ENCODE measurements at places on chromosomes 1 and 21.

DNA sequence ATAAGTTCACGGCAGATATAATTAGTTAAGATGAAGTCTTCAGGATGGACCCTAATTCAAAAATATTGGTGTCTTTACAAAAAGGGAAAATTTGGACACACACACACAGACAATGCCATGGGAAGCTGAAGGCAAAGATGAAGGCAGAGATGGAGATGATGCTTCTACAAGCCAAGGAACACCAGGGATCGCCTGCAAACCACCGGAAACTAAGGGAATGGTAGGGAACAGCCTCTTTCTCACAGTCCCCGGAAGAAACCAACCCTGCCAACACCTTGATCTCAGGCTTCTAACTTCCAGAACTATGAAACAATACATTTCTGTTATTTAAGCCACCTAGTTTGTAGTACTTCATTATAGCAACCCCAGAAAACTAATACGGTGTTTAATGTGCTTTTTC lies 15.1 kb upstream of the SERTAD4 start:
- no peak for DNase-seq

- DNase-seq, result peak; percentile 61
Observed at GRCh38 chr1:1348420-1349255, 580 bp downstream of the DVL1 start.

- peak; percentile 9 for DNase-seq
Observed at GRCh38 chr1:186681121-186681520, 898 bp upstream of the PTGS2 start.

- no peak for DNase-seq
Observed at GRCh38 chr1:229752679-229753078, 126.6 kb downstream of the URB2 start.

GRCh38 chr1:200366577-200367253 lies 43.1 kb downstream of the ZNF281 start:
- no peak for DNase-seq

- peak; percentile 21 for DNase-seq
Observed at GRCh38 chr1:154943649-154944400, 7.3 kb upstream of the PMVK start.

DNA sequence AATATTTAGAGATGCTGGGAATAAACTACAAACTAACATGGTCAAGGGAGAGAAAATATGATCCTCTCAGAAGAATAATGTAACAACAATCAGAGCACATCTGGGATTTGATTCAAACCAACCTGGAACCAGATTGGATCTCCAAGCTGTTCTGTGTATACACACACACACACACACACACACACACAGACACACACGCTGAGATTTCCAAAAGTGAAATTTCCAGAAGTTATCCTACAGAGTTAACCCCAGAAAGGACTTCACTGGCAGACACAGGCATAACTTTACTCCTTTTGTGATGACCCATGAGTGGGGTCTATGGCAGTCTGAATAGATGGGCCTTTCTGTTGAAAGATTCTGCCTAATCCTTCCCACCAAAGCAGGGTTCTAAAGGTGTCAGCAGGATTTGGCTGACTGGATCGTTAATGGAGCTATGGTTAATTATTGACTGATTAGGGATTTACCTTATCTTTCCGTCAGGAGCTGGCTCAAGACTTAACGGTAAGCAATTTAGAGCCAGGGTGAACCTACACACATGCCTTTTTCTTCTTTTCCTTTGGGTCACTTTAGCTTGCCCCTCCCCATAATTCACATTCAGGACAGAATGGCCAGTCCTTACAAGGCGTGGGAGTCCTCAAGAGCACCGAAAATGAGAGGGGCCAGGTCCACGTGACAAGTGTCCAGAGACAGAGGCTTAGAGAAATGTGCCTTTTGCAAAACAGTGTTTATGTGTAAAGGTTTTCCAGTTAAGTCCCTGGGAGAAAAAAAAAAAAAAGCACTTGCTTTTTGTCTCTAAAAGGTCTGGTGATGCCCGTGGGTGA lies 10.9 kb upstream of the PROX1 start:
- no peak for DNase-seq

DNA sequence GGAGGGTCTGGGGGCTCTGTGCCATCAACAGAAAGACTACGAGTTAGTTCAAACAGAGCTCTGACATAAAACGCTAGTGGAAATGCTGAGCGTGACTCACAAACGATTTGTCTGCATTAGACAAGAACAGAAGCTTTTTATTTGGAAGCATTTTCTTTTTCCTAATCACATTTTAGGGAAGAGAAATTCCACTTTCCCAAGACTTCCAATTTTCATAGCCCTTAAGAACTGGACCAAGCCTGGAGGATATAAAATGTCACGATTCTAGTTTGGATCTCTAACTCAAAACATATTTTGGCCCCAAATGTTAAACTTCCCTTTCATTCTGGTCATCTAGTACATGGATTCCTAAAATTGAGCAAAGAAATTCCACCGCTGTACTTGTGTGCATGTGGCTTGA lies 320.0 kb downstream of the PCP4 start:
- DNase-seq, result no peak

GRCh38 chr1:102174259-102174863 lies 177.6 kb upstream of the OLFM3 start:
- DNase-seq, result no peak

- peak; percentile 32 for DNase-seq
Observed at GRCh38 chr21:35614396-35614921, 445.9 kb downstream of the SETD4 start.

GRCh38 chr1:163300568-163300967 lies 21.2 kb upstream of the NUF2 start:
- DNase-seq, result no peak

DNA sequence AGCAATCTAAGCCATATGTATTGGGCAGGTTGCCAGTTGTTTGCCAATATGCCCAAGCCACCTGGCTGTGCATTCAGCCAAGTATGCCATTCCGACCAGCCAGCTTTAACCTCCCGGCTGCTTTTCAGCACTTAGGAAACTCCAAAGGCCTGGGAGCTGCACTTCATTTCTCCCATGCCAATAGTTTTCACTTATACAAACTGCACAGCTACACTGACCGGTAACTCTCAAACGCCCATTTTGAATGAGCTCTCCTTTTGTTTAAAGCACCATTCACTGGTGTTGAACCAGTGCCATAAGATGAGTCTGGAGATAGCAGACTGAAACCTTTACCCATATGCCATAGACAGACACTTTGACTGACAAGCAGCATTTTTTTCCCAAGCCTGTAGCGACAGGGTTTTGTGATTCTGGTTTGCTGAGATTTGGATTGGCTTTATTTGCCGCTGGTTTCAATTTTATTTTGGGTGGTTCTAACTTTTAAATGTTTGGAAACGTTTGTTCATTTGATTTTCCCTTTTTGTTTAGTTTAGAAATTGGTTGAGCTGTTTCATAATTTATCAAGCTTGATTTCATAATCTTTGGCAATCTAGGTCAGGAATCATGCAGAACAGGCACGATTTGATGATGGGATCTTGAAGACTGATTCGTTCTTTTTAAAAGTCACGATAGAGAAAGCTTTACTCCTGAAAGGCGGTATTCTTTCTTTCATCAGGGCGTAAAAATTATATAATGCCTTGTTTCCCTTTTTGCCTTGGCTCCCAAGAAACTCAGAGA lies 144.6 kb downstream of the NFIA start:
- no peak for DNase-seq

DNA sequence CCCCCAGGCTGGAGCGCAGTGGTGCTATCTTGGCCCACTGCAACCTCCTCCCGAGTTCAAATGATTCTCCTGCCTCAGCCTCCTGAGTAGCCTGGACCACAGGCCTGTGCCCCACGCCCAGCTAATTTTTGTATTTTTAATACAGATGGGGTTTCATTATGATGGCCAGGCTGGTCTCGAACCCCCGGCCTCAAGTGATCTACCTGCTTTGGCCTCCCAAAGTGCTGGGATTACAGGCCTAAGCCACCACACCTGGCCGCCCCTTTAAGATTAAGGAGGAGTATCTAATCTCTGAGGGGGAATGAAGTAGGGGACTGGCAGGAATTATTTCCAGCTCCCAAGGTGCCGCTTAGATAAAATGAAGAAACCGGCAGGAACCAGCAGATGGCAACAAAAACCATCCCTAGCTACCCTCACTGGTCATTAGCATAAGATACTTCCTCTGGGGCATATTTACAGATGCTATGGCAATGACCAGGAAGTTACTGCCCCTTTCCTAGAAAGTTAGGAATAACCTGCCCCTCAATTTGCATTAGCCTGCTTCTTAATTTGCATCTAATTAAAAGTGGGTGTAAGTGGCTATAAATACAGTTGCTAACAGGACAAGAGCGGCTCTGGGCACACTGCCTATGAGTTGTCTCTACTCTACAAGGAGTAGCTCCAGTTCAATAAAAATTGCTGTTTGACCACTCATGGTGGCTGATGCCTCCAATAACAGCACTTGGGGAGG lies 7.1 kb upstream of the NSUN4 start:
- DNase-seq, result peak; percentile 38

- DNase-seq, result peak; percentile 75
Observed at GRCh38 chr1:66416295-66416694, 117.7 kb upstream of the SGIP1 start.

GRCh38 chr1:108038653-108039236 lies 73.8 kb upstream of the VAV3 start:
- no peak for DNase-seq

DNA sequence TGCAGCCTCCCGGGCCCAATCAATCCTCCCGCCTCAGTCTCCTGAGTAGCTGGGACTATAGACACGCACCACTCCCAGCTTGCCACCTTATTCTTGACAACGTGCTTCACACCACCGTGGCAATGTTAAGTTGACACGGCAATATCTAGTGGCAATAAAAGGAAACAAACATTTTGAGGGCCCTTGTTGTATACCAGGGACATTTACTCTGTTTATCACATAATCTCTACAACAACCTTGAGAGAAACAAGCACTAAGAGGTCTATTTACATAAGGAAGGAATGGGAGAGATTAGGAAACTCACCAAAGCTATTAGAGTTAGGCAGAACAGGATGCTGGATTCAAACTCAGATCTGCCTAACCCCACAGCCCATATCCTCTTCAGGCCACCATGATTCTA lies 3.1 kb downstream of the KLHDC8A start:
- DNase-seq, result no peak

- DNase-seq, result no peak
Observed at GRCh38 chr1:36415661-36416326, 18.1 kb upstream of the LSM10 start.

DNA sequence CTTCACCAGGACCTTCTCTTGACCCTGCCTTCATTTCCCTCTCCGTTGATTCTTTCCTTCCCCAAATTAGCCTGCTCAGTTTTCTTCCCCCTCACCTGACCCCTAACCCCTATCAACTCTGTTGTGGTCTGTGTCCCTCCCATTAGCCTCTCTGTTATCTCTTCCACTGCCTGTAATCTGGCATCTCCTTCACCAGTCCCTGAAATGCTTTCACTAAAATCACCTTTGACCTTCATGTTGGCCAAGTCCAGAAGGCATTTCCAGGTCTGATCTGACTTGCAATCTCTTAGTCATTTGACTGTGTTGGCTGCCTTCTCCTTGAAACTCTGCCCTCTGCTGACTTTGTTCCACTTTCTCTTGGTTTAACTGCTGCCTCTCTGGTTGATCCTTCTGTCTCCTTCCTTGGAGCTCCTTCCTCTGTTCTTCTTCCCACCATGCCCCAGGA lies 28.2 kb downstream of the ATP8B2 start:
- peak; percentile 58 for DNase-seq

GRCh38 chr21:41128981-41129380 lies 39.0 kb upstream of the BACE2 start:
- DNase-seq, result no peak

Data from iris pigment epithelial cell (primary cell).